ENCODE measurements at places on chromosomes 4 and X.

- DNase-seq: peak; percentile 89
Observed at GRCh38 chrX:154735695-154736393, 15.0 kb downstream of the GAB3 start.

DNA sequence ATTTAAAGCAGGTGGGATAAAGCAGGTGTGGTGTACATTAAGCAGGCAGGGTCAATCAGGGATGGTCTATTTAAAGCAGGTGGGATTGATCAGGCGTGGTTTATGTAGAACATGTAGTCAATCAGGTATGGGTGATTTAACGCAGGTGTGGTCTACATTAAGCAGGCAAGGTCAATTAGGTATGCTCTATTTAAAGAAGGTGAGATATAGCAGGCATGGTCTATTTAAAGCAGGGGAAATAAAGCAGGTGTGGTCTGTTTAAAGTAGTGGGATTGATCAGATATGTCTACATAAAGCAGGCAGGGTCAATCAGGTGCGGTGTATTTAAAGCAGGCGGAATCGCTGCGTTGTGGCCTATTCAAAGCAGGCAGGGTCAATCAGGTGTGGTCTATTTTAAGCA, 88.6 kb upstream of the MXRA5 start:
- DNase-seq: no peak

DNA sequence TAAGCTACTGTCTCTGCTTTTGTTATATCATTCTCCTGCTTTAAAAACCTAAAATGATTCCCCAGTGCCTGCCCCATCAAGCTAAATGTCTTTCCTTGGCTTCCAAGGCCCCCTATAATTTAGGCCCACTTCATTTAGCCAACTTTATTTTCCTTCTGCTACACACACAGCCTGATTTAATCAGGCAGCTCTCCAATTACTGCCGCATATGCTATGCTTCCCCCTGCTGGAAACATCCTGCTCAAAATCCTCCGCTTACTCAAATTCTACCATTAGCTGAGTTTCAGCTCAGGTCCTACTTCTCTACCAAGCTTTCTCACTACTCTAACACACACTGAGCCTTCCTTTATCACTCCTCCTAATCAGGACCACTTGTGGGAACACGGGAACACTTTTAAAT, 17.0 kb downstream of the LAMP2 start:
- DNase-seq: peak; percentile 45

DNA sequence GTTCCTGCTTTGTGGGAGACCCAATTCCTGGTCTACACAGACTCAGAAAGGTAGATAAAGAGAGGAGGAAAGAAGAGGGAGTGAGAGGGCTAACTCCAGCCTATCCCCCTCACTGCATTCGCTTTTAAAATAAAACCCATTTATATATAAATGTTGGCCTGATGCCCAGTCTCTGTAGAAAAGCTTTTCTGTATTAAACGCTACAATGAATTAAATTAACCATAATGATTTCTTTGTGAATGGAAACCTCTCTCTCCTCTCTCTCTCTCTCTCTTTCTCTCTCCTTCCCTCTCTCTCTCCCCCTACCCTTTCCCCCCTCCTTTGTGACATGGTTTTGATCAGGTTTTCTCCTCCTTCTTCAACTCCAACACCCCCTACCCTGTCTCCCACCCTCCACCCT, 34.8 kb downstream of the PJA1 start:
- DNase-seq: no peak

DNA sequence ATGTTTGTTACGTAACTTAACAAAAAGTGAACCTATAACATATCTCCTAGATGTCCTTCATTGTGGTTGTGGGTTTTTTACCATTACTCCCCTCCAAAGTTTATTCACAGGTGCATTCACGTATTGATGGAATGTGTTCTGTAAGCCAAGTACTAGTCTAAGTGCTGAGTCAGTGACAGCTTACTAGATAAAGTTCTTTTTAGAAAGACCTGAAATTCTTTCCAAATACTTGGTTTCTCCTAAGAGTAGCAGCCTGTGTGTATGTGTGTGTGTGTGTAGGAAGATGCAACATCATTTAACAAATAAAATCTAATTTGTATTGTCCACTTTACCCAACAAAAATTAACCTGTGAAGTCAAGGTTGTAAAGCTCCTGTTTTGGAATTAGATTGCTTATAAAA, 22.1 kb downstream of the NAP1L5 start:
- DNase-seq: no peak

DNA sequence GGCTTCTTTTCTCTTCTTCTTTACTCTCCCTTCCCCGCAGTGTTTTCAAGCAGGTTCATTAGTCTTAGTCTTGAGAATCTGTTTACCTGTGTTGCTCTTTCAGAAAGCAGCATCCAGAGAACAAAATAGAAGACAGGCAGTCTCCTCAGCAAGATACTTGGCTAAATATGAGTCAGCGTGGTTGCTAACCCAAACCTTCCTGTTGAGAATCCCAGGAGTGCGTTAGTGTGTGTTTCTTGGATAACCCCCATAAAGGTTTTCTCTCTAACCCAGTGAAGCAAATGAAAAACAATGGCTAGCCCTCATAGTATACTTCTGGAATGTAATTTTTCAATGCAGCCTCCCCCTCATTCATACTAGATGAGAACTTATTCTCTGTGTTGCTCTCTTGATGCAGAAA, 41.1 kb downstream of the BMPR1B start:
- peak; percentile 18 for DNase-seq

DNA sequence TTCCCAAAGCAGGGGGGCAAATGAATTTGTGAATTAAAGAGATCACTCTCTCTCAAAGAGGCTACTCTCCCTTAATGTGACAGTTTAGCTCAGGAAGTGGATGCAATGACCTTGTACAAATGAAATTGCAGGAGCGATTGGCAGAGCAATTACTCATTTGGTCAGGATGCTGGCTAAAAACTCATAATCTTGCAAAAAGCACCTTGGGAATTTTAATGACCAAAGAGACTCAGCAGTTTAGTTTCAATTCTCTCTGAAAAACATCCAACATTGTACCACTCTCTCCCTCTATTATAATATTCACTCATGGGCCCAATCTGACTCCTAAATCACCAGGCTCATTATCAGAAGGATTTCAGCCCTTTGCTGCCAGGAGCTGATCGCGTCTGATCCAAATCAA, 26.1 kb downstream of the PDGFC start:
- DNase-seq: peak; percentile 41

DNA sequence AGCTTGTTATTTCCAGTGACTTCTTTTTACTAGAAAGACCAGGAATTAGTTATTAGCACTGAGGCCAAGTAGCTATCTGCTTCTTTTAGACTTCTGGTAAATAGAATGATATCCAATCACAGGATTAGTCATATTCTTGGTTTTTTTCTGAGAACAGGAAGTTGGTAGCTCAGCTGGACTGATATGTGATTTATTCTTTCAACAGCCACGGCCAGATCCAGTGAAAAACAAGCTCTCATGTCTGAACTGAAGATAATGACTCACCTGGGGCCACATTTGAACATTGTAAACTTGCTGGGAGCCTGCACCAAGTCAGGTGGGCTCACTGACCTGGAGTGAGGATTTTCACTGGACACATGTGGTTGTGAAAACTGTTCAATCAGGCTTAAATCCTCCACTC, 48.6 kb downstream of the PDGFRA start:
- DNase-seq: peak; percentile 64

DNA sequence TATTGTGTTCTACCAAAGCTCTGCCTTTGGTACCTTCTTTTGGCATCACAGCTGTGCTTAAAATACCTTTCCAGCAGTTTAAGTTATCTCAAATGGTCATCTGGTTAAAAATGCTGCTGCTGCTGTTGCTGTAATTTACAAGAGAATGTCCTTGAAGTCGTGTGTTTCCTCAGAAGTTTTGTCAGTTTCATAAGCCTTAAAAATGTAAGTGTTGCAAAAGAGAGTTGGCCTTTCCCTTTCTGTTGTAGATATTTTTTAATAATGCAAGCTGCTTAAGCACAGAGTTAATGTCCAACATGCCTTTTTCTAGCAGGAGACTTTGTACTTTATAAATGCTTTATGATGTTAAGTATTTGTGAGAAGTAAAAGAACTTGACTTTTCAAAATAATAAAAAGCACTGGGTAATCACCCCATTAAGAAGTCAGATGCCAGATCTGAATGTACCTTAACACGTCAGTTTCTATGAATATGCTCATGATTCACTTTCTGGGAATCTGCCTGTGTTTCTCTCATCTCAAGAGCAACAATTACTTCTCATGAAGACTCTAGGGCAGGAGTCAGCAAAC, 35.3 kb upstream of the TENM3 start:
- DNase-seq: peak; percentile 88

DNA sequence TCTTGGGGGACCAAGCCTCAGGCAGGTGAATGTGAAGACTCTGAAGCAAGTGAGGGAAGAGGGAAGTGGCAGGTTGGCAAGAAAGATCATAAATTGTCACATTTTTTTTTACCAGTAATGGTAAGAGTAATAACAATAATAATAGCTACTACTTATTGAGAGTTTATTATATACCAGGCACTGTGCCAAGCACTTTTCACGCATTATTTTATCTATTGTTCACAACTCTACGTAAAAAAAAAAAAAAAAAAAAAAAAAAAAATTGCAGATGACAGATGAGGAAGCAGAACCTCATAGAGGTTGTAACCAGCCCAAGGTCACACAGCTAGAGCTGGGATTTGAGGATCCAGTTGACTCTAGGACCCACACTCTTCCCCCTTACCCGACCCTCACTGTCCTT, 40.9 kb downstream of the TSC22D3 start:
- no peak for DNase-seq

DNA sequence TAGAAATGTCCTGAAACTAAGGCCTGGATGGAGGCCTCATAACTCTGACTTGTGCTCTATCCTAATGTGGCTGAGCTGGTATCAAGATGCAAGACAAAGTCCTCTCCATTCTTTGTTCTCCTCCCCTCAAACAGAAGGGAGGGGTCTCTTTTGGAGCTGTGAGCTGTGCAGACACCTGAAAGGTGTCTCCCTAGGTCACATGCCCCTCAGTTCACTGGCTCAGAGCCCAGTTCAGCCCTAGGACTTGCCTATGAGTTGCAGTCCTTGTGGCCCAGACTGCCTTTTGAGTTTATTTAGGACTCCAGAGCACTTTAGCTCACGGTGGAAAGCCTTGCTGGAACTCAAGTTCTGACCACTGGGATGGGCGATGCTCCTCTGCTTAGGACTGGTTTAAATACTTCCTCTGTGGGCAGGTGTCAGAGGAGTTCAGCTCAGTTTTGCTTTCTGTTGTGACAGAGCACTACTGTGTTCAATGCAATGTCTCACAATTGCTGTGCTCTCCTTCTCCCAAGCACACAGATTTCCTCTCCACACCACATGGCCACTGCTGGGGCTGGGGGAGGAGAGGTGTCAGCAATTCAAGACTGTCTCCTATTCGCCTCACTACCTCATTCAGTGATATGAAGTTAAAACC, 84.8 kb upstream of the ZNF827 start:
- no peak for DNase-seq

DNA sequence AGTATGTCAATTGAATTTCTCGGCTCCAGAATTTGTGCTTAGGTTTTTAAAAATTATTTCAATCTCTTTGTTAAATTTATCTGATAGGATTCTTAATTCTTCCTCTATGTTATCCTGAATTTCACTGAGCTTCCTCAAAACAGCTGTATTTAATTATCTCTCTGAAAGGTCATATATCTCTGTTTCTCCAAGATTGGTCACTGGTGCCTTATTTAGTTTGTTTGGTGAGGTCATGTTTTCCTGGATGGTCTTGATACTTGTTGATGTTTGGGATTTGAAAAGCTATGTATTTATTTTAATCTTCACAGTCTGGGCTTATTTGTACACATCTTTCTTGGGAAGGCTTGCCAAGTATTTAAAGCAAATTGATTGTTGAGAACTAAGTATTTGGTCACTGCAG, 24.7 kb upstream of the HERC3 start:
- no peak for DNase-seq

DNA sequence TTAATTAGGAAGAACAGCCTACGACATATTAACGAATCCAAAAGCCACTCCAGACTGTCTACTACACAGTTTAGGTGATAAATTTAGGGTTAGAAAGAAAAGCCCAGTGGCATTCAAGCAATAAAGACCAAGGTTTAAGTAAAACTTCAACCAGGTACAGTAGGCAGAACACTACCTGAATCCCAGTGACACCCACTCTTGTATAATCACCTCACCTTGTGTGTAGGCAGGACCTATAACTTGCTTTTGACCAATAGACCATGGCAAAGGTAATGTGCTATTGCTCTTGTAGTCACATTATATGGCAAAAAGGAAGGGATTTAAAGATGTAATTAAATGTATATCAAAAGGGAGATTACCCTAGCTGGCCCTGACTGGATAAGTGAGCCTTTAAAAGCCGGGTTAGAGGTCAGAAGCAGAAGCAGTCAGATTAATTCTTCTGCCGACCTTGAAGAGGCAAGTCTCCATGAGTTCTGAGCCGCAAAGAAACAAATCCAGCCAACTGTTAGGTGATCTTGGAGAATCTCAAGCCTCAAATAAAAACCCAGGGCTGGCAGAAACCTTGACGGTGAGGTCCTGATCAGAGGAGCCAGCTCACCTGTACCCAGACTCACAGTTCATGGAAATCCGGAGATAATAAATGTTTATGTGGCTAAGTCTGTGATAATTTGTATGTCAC, 8.8 kb downstream of the FSTL5 start:
- no peak for DNase-seq

- no peak for DNase-seq
Observed at GRCh38 chr4:126599746-126600145, 1033.0 kb upstream of the INTU start.

GRCh38 chr4:144463896-144464295, 182.1 kb upstream of the HHIP start:
- no peak for DNase-seq

DNA sequence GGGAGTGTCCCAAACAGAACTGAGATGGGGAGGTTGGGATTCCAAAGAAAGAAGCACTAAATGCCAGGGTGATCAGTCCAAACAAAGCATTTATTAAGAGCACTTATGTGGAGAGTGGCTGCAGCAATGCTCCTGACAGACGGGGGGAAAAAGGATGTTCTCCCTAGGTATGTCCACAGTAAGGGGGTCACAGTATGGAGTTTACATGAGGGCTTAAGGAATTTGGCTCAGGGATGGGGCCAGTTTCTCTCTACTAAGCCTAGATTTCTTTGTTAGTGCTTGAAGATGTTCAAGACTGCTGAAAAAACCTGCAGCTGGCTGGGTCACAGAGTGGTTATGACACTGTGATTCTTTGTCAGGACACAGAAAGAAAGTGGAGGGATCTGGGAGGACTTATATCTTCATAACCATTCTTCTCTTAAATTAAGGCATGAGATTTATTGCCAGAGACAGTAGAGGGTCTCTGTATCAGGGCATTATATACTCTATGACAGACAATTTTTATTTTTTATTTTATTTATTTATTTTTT, 1468.0 kb downstream of the C4orf33 start:
- DNase-seq: no peak

DNA sequence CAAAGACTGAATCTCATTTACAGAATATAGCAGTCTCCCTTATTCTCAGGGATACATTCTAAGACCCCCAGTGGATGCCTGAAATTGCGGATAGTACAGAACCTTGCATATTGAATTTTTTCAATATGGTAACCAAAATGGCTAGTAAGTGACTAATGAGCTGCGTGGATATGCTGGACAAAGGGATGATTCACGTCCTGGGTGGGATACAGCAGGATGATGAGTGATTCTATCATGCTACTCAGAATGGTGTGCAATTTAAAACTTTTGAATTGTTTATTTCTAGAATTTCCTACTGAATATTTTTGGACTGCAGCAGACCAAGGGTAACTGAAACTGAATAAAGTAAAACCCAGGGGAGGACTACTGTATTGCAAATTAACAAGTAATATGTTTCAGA, 66.7 kb downstream of the STAG2 start:
- peak; percentile 3 for DNase-seq

GRCh38 chrX:86014421-86014820, 32.9 kb downstream of the CHM start:
- DNase-seq: no peak
